HT1080 (cell line): ENCODE measurements at places on chromosomes 11 and 22.

DNA sequence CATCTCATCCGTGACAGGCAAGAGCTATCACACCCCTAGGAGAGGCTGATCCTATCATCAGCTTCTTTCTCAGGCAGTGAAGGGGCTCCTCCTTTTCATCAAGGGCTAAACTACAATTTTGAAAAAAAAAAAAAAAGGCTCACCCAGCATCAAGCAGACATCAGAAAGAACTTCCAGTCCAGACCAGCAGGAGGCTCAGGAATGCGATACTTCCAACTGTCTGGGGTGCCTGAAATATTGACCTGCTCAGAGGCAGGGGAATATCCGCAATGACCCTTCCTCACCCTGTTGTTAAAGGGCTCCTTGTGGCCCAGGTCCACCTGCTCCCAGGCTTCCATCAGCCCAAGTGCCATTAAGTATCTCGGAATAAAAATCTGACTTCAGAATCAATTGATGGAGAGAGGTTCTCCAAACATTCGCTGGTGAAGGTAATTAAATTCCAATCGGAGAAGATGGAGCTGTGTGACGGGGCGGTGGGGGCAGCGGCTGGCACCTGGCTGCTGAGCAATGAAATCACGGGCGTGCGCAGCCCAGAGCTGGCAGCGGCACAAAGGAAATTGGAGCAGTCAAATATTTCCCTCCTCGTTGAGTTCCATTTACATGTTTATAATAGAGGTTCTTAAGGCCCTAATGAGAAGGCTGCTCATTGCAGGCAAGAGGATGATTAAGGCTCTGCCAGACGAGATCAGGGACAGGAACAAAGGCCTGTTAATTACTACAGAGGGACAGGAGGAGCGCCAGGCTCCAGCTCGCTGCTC lies 69.0 kb upstream of the THY1 start:
- DNase-seq: no peak

DNA sequence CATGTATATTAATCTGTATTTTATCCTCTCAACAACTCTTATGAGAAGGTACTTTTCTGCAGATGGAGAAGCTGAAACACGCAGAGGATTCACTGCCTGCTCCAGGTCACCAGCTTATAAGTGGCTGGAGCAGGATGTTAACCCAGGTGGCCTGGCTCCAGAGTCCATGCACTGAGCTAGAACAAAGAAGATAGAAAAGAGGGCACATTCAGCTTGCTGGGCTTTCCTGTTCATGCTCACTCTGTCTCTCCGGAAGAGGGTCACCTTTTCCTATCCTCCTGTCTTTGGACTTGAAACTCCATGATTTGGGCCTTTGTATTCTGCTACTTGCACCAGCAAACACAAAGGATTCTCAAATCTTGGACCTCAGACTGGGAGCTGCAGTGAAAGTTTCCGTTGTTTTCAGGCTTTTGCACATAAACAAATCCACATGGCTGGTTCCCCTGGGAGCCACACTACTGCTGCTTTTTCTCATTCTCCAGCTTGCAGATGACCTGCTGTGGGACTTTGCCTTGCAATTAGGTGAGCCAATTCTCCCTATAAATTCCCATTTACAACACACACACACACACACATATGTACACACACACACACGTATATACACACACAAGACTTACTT lies 117.3 kb upstream of the GRK3 start:
- no peak for DNase-seq

- DNase-seq: no peak
These were observed 77.2 kb upstream of the INCENP start for GRCh38 chr11:62046568-62047100.

- DNase-seq: no peak
These were observed 97.1 kb upstream of the NAV2 start for GRCh38 chr11:19615341-19616183.

DNA sequence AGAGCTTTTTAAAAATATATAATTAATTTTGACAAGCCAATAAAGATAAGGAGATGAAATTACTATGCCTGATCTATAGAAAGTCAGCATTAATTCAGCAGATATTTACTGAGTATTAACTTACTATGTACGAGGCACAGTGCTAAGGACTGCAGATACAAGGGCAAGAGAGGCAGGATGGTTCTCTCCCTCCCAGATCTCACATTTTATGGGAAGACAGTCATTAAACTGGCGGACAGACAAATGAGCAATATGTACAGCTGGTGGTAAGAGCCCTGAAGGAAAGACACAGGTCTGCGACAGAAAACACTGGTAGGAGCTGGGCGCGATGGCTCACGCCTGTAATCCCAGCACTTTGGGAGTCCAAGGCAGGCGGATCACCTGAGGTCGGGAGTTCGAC lies 36.8 kb downstream of the MCHR1 start:
- DNase-seq: no peak

DNA sequence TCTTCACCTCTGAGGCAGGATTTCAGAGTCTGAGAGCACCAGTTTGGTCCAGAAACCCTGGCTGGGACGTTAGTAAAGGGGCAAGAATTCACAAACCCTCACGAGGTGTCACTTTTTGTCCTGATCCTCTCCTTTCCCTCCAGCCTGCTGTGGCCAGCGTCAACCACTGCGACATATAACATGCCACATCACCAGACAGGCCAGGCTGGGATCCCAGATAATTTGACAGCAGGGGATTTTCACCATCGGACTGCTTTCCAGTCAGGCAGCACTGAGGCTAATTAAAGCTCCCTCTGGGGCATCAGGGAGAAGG lies 36.8 kb upstream of the RBFOX2 start:
- no peak for DNase-seq

DNA sequence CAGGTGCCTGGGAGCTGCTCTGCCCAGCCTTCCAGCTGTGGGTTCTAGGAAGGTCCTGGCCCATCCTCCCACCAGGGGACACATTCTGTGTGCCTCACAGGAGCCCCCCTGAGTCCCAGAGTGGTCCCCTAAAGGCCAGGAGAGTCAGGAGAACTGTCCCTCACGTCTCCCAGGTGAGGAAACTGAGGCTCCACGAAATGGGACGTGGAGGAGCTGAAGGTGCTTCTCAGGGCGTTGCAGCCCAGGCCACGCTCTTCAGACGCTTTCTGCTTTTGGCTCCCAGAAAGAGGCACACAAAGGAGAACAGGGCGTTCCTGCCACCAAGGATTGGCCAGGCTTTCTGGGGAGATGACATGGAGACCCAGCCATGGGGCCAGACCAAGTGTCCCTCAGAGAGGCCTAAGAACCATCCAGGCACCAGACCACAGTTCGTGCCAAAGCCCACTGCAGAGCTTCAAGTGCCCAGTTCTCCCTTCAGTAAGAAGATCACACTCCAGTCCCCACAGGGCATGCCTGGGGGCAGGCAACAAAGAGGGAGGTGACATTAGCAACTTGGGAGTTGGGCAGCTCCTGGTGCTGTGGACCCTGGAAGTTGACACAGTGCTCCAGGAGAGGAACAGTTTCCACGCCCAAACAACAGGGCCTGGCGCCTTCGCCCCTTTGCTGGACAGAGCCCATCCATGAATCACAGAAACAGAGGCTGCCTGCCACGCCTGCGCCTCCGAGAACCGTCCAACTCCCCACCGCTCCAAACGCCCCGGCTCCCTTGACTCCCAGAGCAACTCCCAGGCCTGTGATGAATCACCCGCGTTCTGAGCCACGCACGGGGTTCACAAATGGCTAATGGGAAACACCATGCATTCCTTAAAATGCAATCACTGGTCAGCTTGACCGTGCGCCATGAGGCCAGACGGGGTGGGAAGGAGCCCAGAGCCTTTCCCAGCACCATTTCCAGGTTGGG lies 589.2 kb downstream of the BRD1 start:
- DNase-seq: no peak

DNA sequence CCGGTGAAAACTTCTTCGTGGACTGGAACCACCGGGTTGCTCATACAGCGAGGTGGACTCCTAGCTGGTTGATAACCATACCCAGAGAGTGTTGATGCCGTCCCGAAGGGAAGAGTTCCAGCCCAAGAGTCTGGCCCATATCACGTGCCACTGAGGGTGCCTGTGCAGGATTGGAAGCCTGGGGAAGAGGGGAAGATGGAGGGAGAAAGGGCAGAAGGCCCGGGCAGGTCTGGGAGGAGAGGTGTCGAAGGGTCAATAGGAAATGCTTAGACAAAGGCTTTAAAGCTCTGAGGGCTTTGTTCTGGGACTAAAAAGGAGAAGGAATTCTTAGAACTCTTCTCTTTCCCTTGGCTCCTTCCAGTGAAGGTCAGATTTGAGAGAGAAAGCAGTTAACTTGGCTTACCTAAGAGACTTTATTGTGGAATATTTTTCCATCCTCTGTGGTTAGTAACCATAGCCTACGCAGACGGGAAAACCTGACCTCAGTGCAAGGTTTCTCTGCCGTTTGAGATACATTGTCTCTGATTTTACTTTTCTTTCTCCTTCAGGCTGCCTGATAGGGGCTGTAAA lies 70.5 kb downstream of the JAM3 start:
- no peak for DNase-seq

DNA sequence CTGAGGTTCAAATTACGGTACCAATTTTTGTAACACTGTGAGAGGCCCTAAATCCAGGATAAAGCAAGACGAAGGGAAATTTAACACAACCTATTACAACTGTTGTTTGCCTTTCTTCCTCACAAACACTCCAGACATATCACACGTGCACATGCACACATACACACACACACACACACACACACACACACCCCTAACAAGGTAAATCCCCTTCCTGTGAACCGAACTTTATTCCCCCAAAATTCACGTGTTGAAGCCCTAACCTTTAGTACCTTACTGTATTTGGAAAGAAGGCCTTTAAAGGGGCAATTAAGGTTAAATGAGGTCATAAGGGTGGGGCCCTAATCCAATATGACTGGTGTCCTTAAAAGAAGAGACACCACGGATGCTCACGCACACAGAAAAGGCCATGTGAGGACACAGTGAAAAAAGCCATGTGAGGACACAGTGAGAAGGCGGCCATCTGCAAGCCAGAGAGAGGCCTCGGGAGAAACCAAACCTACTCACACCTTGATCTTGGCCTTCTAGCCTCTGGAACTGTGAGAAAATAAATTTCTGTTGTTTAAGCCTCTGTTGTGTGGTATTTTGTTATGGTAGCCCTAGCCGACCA lies 1.8 kb downstream of the SERGEF start:
- DNase-seq: no peak

- no peak for DNase-seq
These were observed 36.4 kb upstream of the KIRREL3 start for GRCh38 chr11:127037001-127037400.

DNA sequence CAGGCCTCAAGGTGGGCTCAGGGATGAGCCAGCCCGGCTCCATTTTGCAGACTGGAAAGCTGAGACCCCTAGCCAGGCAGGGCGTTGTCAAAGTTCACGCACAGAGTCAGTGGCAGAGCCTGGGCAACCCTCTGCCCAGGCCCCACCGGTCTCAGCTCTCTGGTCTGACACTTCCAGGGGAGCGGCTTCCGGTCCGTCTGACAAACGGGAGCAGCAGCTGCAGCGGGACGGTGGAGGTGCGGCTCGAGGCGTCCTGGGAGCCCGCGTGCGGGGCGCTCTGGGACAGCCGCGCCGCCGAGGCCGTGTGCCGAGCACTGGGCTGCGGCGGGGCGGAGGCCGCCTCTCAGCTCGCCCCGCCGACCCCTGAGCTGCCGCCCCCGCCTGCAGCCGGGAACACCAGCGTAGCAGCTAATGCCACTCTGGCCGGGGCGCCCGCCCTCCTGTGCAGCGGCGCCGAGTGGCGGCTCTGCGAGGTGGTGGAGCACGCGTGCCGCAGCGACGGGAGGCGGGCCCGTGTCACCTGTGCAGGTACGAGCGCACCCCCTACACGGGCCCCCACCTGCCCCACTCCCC lies 36.0 kb downstream of the CD6 start:
- DNase-seq: no peak

DNA sequence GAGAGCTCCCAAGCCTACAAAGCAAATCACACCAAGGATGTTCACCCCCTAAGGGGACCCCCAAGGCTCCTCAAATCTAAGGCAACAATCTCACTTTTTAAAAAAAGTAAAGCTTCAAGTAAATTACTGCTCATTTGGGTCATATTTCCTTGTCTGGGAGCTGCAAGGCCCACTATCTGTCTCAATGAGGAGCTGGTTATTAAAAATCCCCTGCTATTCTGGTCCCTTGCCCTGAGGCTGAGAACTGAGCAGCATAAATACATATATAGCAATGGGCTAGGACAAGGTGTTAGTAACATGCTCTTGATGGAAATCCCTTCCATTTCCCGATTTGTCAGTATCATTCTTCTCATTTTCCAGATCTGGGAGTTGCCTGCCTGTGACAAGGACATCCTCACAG lies 119.2 kb downstream of the ETS1 start:
- no peak for DNase-seq

- DNase-seq: no peak
These were observed 389 bp downstream of the MICALL1 start for GRCh38 chr22:37906364-37907008.

DNA sequence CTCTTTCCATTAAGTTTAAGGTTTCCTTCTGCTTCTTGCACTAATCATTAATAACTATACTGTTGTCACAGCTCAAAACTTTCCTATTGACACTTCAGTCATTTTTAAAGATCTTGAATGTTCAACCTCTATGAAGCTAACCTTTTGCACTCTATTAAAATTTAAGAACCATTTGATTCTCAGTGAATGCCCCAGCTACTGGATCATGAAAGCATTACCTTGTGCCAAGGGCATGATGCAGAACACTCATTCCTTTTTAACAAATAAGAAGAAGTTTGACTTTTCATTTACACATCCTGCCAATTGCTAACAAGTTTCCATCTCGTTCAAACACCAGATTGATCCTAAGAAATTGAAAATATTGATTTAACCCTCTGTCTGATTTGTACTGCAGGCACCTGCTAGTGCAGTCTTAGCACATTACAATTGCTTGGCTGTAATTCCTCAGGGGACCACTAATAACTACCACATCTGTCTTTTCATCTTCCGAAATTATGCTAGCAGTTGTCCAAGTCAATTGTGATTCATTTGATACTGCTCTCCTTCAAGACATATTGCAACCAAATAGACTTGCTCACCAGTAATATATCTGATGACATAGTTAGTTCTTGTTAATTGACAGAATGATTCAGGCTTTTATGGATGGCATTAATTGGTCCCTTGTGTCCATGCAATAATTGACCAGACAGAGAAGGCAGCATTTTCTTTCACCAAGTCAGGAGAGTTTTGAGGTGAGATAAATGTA lies 158.4 kb downstream of the TEAD1 start:
- DNase-seq: no peak

- no peak for DNase-seq
These were observed 11.2 kb upstream of the MUC6 start for GRCh38 chr11:1047595-1048156.

- DNase-seq: no peak
These were observed 7.2 kb downstream of the SSTR3 start for GRCh38 chr22:37205046-37205445.

GRCh38 chr22:42683578-42684283 lies 34.5 kb upstream of the CYB5R3 start:
- no peak for DNase-seq

- DNase-seq: no peak
These were observed 1083.6 kb downstream of the DLG2 start for GRCh38 chr11:84543367-84544159.

- DNase-seq: no peak
These were observed 428.0 kb downstream of the TBC1D22A start for GRCh38 chr22:47190276-47190956.

- DNase-seq: no peak
These were observed 101.1 kb upstream of the APOA1 start for GRCh38 chr11:116938471-116939070.
